ENCODE measurements at places on chromosomes 2 and 18. TPM values are rescaled to one million over a fixed set of nuclear protein-coding genes. Genes with fewer than 3 reads are reported as not detected.

- H3K4me1 ChIP-seq = no peaks in the 10 kb centered on the region
- no peak for DNase-seq
- no peaks in the 10 kb centered on the region for H3K36me3 ChIP-seq
- H3K27ac ChIP-seq = no peak overlapping the region
- H3K27me3 ChIP-seq = no peaks in the 10 kb centered on the region
These were observed 122.3 kb downstream of the HRH4 start for GRCh38 chr18:24582771-24583170.

GRCh38 chr18:30632071-30632698 is 410.4 kb downstream of the DSC3 start:
- H3K4me3 ChIP-seq = no peak overlapping the region
- H3K36me3 ChIP-seq = no peaks in the 10 kb centered on the region
- no peaks in the 10 kb centered on the region for H3K4me1 ChIP-seq
- no peak for DNase-seq

GRCh38 chr2:241645056-241645914 is 7.8 kb downstream of the ATG4B start:
- H3K27ac ChIP-seq = no peak overlapping the region
- no peaks in the 10 kb centered on the region for H3K27me3 ChIP-seq
- no peak overlapping the region for H3K4me3 ChIP-seq

GRCh38 chr2:33602201-33602830 is 3.2 kb upstream of the FAM98A start:
- no peaks in the 10 kb centered on the region for H3K27me3 ChIP-seq
- no peak overlapping the region for H3K27ac ChIP-seq
- no peak overlapping the region for H3K4me3 ChIP-seq
- peaks cover 18% of the 10 kb centered on the region for H3K4me1 ChIP-seq
- no peaks in the 10 kb centered on the region for H3K36me3 ChIP-seq
- DNase-seq = no peak

DNA sequence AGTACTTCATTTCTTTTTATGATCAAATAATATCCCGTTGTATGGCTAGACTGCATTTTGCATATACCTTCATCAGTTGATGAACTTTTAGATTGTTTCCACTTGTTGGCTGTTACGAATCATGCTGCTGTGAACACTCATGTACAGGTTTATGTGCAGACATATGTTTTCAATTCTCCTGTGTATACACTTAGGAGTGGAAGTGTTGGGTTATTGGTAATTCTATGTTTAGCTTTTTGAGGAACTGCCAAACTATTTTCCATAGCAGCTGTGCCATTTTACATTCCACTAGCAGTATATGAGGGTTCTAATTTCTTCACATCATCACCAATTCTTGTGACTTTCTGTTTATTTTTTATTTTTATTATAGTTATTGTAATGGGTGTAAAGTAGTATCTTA is 32.1 kb upstream of the LCLAT1 start:
- DNase-seq = no peak
- H3K27me3 ChIP-seq = no peaks in the 10 kb centered on the region
- H3K36me3 ChIP-seq = no peaks in the 10 kb centered on the region

DNA sequence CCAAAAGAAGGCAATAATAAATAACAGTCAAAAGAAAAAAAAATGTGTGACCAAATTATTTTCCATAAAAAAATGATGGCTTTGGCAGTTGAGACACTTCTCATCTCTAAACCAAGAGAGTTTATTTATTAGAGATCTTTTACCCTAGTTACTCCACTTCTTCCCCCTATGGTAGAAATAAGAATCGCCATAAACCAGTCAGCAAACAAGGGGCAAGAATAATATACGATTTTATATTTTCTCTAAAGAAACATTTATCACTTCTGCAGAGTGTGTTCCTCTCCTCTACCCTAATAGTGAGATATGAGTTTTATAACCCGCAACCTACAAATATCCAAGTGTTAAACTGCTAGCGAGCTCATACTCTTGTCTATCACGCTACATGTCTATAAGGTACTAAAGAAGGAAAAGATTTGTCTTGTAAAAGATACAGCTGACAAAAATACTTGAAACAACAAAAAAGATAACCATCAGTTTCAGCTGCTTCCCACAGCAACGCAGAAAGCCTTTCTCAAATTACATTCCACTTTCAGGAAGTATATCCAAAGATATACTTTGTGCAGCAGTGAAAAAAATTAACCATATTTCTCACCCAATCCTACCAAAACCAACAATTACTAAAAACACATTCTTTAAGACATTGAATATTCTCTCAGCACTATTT is 2.3 kb downstream of the RNF103 start:
- no peak for DNase-seq
- H3K27me3 ChIP-seq = no peaks in the 10 kb centered on the region
- H3K4me3 ChIP-seq = peak overlapping the region; percentile 95
- peaks cover 31% of the 10 kb centered on the region for H3K4me1 ChIP-seq

- no peak for DNase-seq
- H3K27ac ChIP-seq = no peak overlapping the region
- no peaks in the 10 kb centered on the region for H3K4me1 ChIP-seq
- H3K4me3 ChIP-seq = no peak overlapping the region
- H3K36me3 ChIP-seq = no peaks in the 10 kb centered on the region
These were observed 184.6 kb downstream of the ST6GAL2 start for GRCh38 chr2:106701203-106702022.

GRCh38 chr2:8685697-8686358 is 4.0 kb downstream of the ID2 start:
- peaks cover 40% of the 10 kb centered on the region for H3K4me1 ChIP-seq
- no peak overlapping the region for H3K4me3 ChIP-seq
- DNase-seq = peak; percentile 45
- no peak overlapping the region for H3K27ac ChIP-seq
- H3K27me3 ChIP-seq = peaks cover 7% of the 10 kb centered on the region
- H3K36me3 ChIP-seq = no peaks in the 10 kb centered on the region

ASB18 gene
- total RNA-seq = not detected

ABCB11 gene
- not detected for total RNA-seq

GALNT5 gene
- not detected for total RNA-seq

All from CD4-positive, CD25-positive, alpha-beta regulatory T cell (primary cell).